Osteoblast (primary cell): ENCODE measurements at places on chromosomes 4 and X. TPM values are rescaled to one million over a fixed set of nuclear protein-coding genes. Genes with fewer than 3 reads are reported as not detected.

FREM3 gene
- total RNA-seq = not detected in 2 replicates

DNA sequence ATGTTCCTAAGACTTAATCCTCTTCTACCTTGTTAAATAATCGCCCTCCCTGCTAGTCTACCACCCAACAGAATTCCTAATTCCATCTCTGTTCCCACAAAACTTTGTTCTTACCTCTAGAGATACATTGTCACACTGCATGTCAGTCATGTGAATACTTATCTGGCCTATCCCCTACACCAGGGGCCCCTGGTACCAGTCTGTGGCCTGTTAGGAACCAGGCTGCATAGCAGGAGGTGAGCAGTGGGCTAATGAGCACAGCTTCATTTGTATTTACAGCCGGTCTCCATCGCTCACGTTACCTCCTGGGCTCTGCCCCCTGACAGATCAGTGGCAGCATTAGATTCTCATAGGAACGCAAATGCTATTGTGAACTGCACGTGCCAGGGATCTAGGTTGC, 73.9 kb downstream of the APBB2 start:
- H3K27me3 ChIP-seq = no peaks in the 10 kb centered on the region
- no peak for DNase-seq
- no peak overlapping the region for H3K27ac ChIP-seq
- peaks cover 13% of the 10 kb centered on the region for H3K36me3 ChIP-seq
- peaks cover 52% of the 10 kb centered on the region for H3K4me1 ChIP-seq

- H3K27me3 ChIP-seq = no peaks in the 10 kb centered on the region
- H3K4me3 ChIP-seq = no peak overlapping the region
- H3K27ac ChIP-seq = no peak overlapping the region
- no peak for DNase-seq
- no peaks in the 10 kb centered on the region for H3K4me1 ChIP-seq
- no peaks in the 10 kb centered on the region for H3K36me3 ChIP-seq
Measured at GRCh38 chr4:86160426-86160825, 199.4 kb downstream of the MAPK10 start.

ING2 gene
- total RNA-seq = 6.2 and 8.0 TPM in 2 replicates

DIPK2B gene
- not detected in 2 replicates for total RNA-seq

- no peak overlapping the region for H3K27ac ChIP-seq
- H3K4me1 ChIP-seq = peaks cover 39% of the 10 kb centered on the region
- H3K4me3 ChIP-seq = no peak overlapping the region
- DNase-seq = no peak
- no peaks in the 10 kb centered on the region for H3K27me3 ChIP-seq
Measured at GRCh38 chr4:110107866-110108265, 90.5 kb downstream of the ELOVL6 start.

DNA sequence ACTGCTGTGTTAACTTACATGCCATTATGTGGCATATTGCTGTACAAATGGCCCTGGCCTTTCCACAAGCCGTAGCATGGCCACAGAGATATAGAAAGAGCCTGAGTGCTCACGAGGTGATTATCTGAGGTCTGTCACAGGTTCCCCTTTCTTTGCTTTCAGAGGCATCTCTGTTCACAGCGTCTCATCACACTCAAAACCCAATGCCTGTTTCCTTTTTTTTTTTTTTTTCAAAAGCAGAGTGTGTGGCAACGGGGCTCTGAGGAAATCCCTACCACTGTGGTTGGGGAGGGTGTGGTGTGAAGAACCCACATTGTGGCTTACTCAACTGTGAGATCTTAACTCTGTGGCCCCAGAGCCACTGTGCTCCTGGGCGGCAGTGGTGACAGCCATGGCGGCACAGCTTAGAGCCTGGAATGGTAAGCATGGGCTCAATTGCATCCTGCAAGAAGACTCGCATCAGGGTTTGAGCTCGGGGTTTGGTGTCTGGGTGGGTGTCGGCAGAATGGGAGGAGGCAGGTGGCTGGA, 30.8 kb downstream of the RTL5 start:
- no peak overlapping the region for H3K27ac ChIP-seq
- no peaks in the 10 kb centered on the region for H3K36me3 ChIP-seq

- DNase-seq = peak; percentile 46
- H3K4me1 ChIP-seq = no peaks in the 10 kb centered on the region
- H3K27me3 ChIP-seq = no peaks in the 10 kb centered on the region
Measured at GRCh38 chr4:81930506-81931238, 443.1 kb downstream of the HNRNPD start.

GPAT3 gene
- 0.36 and 0.59 TPM in 2 replicates for total RNA-seq

GRCh38 chr4:71130827-71131603, 137.6 kb downstream of the DCK start:
- H3K4me1 ChIP-seq = peaks cover 47% of the 10 kb centered on the region
- DNase-seq = no peak
- H3K27me3 ChIP-seq = no peaks in the 10 kb centered on the region
- peak overlapping the region; percentile 56 for H3K4me3 ChIP-seq

UGT2B10 gene
- not detected in 2 replicates for total RNA-seq

GRCh38 chr4:83852085-83852451, 316.2 kb downstream of the GPAT3 start:
- peaks cover 47% of the 10 kb centered on the region for H3K4me1 ChIP-seq
- H3K27ac ChIP-seq = peak overlapping the region; percentile 83
- no peak overlapping the region for H3K4me3 ChIP-seq
- H3K27me3 ChIP-seq = no peaks in the 10 kb centered on the region
